ENCODE measurements at places on chromosomes 7 and 10.

DNA sequence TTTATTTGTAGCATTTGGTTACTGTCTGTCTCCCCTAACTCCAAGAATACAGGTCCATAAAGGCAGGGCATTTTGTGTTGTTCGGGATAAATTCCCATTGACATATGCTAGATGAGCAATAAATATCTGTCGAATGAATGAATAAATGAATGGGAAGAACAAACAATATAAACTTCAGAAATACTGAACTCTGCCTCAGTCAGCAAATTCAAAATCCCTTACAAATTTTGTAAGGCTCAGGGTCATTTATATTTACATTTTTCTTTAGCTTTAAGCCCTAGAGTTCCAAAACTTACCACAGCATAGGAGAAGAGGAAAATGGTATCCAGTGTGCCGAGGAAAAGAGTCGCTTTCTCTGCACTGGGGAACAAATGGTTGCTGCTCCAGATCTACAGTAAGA lies 29.0 kb downstream of the SLC37A3 start:
- no peak for DNase-seq

GRCh38 chr7:102021841-102022618 lies 204.6 kb downstream of the CUX1 start:
- DNase-seq, result no peak

GRCh38 chr7:83130623-83131545 lies 31.8 kb downstream of the PCLO start:
- DNase-seq, result no peak

GRCh38 chr10:122147663-122148062 lies 123.4 kb upstream of the BTBD16 start:
- no peak for DNase-seq

- no peak for DNase-seq
These were observed 282.1 kb upstream of the BMPER start for GRCh38 chr7:33623267-33623666.

DNA sequence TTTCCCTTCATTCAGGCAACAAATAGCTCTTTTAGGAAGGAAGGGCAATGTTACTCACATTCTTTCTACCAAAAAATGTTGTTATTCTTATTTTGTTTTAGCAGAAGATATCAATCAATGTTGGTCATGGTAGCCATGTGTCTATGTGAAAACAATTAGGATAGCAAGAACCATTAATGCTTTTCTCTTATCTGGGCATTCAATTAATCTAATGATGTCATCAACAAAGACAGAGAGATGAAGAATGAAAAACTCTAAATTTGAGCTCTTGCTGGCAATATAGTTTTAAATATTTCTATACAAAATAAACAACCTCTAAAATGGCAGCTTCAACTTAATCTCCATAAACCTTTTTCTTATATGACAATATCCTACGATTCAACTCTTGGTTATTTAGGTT lies 353.7 kb upstream of the ANKRD30A start:
- DNase-seq, result no peak

- DNase-seq, result no peak
These were observed 297.8 kb downstream of the SDK1 start for GRCh38 chr7:3598854-3599253.

GRCh38 chr10:88270871-88271713 lies 312.0 kb downstream of the RNLS start:
- DNase-seq, result no peak

DNA sequence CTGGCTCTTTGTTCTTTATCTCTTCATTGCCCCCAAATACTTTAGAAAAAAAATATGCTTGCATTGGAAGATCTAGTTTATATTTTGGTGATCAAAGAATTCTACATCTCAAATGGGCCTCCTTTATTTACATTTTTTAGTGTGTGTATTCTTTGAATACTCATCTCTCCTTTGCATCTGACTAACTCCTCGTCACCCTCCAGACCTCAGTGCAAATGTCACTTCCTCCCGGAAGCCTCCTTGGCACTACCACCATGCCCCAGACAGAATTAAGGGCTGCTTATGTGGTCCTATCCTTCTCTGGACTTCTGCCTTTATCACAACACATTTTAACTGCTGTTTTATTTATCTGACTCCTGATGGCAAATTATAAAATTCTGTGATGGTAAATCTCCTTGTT lies 52.0 kb upstream of the PPP1R3C start:
- no peak for DNase-seq

DNA sequence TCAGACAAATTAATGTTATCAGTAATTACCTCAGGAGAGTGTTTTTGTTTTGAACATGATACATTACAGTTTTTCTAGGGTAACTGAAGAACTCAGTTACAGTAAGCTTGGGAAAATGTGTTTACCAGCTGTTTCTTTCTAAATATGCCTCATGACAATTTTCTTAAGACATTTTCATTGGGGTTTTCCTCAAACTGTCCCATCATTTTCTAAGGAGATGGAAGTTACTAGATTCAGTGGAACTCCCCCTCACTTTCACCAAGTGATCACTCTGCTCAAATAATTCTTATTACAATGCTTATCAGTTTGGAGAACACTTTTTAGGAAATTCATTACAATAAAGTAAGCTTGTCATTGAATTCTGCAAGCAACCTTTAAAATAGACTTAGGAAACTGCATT lies 6.4 kb upstream of the SPAG6 start:
- no peak for DNase-seq

DNA sequence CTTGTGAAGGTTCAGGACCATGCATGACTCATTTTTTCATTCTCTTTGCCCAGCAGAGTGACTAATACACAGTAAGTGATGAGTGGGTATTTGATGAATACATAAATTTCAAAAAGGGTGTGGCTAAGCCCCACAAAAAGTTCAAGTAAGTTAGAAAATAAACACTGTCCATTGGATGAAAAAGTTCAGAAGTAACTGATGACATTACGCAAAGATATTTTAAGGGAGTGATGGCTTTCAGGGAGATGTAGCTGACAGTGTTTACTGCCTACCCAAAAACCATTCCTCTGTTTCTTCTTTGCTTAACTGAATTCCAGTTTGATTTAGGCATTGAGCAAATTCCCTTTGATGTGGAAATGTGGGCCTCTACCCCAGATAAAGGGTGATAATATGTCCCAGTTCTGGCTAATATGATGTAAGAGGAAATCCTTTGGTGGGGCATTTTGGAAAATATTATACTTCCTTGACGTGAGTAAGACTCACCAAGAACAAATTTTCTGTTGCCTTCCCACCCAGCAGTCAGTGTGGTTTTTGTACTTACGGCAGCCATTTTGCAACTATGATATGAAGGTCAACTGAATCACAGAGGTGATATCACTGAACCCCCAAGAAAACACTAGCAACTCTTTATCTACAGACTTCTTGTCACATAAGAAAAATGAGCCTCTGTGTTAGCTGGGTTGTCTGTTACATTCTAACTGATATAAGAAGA lies 29.0 kb upstream of the EBLN1 start:
- no peak for DNase-seq

DNA sequence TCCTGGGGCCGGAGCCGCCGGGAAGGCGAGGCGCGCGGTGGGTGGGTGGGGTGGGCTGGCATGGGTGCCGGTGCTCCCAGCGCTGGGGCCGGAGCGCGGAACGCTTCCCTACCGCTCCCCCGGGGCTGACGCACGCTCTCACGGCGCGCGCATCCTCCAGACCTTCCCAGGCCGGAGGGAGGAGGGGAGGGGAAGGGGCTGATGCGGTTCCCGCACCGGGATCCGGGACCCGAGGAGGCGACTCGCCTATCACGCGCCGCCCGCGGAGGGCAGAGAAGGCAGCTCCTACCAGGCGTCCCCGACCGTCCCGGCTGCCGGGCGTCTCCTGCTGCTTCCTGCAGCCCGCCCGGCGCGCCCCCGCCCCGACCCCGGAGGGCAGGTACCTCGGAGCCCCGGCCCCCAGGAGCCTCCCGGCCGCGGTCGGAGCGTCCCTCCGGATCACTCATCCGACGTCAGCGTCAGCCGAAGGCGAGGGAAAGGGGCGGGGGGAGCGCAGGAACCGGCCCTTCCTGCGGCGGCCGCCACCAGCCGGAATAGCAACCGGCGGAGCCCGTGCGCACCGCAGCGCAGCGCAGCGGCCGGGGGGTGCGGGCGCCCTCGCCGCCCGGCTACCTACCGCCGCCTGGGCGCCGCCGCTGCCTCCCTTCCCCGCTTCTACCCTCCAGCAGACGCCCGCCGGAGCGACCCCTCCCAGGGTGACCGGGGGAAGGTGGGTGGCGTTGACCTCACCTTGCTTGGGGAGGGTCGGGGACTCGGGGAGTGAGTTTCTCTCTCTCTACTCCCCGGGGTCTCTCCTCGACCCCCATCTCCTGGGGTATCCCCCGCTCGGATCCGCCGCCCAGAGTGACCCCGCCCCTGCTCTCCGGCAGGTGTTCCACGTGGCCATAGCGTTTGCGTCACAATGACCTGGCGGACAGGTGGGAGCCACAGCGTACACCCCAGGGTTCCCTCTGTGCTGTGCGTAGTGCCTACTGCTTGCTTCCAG lies at the start of gene ICA1:
Gene ICA1, minus strand, starts transcription at position 457 of the 985 bp plus-strand sequence. CDS start 26,241 bp downstream, outside the sequence.
- DNase-seq, result no peak

- DNase-seq, result no peak
These were observed 3.8 kb upstream of the PALD1 start for GRCh38 chr10:70474780-70475179.

DNA sequence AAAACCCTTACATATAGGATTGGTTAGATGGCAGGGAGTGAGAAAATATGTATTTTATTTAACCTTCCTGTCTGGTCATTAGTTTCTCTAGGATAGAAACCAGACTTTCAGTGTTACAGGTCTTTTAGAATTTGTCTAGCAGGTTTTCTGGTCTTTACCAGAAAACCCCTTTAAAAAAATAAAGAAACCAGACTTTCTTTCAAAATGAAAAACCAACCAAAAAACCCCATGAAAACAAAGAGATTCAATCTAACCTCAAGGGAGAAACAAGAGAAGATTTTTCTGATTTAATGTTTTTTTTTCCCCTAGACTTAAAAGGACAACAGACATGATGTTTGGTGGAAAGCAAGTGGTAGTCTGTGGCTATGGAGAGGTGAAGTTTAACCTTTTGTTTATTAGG lies 28.7 kb upstream of the STRIP2 start:
- no peak for DNase-seq

GRCh38 chr10:132534391-132535064 lies 3.1 kb upstream of the INPP5A start:
- DNase-seq, result no peak

- DNase-seq, result no peak
These were observed 2.2 kb upstream of the VIM start for GRCh38 chr10:17225808-17226207.

GRCh38 chr10:70324339-70324861 lies 40.6 kb upstream of the NPFFR1 start:
- DNase-seq, result no peak

DNA sequence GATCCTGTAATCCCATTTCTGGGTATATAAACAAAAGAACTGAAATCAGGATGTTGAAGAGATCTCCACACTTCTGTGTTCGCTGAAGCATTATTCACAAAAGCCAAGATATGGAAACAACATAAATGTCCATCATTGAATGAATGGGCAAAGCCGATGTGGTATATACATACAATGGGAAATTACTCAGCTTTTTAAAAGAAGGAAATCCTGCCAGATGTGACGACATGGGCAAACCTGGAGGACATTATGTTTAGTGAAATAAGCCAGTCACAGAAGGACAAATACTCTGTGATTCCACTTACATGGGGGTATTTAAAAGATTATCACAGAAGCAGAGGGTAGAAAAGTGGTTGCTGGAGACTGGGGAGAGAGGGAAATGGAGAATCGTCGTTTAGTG lies 23.9 kb upstream of the FAM107B start:
- no peak for DNase-seq

DNA sequence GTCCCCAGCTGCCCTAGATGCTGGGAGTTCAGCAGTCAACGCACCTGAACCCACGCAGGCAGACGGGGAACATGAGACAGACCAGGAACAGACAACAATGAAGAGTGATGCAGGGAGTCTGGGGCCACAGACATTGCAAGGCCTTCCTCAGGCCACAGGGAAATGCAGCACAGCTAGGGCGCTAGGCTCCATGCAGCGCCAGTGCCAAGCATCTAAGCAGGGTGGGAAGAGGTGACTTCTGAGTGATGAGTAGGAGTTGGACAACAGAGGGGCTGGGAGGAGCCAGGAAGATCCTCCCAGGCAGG lies 7.7 kb upstream of the RET start:
- DNase-seq, result no peak

GRCh38 chr7:141115965-141116364 lies 42.1 kb downstream of the TMEM178B start:
- no peak for DNase-seq

- no peak for DNase-seq
These were observed 82.3 kb upstream of the GPR26 start for GRCh38 chr10:123583639-123584418.

DNA sequence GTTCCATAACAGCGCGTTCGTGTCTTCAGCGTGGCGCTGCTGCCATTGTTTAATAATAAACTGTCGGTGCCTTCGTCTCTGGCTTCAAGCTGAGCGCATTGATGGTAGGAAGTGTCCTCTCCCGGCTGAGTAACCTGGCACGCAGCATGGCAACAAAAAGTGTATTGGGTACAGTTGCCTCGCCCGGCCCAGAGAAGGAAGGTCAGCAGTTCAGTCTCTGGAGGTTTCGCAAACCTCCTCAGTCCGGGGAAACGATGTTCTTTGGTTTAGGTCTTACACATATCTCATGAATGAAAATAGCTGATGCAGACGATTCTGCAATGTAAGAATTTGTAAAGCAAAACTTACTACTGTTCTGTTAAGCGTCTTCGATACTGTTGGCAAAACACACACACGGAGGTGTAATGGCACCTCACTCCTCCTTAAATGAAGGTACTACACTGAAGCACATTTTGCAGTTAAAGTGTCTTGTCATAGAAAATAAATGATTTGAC lies 739 bp upstream of the CCDC186 start:
- DNase-seq, result no peak

DNA sequence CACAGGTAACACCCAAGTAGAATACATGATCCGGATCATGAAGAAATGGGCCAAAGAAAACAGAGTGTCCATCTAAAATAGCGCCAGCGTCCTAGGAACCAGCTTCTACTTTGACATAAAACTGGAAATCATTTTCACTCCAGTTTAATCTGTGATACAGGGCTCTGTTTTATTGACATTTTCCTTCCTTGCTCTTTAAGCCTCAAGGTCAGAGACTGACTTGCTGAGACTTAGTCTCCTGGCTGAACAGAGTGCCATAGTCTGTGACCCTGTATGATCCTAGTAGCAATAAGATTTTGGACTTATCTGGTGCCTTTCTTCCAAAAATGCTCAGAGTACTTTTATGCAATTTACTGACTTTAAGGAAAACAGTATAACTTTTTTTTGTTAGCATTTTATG lies 41.7 kb upstream of the UBN2 start:
- DNase-seq, result no peak

- DNase-seq, result no peak
These were observed 28.2 kb downstream of the LYZL1 start for GRCh38 chr10:29317027-29317420.
